Occipital lobe (tissue), 3 donors: ENCODE measurements at places on chromosomes 5 and 9.

GRCh38 chr9:74639112-74639511, 142.0 kb downstream of the RORB start:
- no peak for DNase-seq

DNA sequence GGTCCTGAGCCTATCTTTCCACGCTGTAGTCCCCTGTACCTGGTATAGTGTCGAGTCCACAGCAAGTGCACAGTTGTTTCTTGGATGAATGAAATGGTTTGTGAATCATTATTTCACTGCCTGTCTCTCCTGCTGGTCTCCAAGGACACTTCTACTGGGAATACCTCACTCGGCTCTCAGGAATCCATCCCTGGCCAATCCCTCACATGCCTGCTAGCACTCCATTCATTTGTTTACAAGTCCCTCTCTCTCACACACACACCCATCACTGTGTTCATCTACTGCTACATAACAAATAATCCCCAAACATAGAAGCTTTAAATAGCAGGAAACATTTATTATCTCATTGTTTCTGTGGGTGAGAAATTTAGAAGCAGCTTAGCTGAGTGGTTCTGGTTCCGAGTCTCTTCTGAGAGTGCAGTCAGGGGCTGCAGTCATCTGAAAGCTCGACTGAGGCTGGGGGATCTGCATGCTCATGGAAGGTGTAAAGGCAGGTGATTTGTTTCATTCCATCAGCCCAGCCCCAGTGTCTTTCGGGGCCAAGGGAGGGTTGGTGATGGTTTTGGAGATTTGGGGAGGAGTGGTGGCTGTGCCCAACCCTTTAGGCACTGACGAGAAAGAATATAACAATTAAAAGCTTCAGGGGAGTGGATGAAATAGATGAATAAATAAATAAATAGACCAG, 132.7 kb upstream of the IER5L start:
- DNase-seq, result no peak

- DNase-seq, result no peak
These were observed 22.3 kb downstream of the LPCAT1 start for GRCh38 chr5:1501372-1502045.

DNA sequence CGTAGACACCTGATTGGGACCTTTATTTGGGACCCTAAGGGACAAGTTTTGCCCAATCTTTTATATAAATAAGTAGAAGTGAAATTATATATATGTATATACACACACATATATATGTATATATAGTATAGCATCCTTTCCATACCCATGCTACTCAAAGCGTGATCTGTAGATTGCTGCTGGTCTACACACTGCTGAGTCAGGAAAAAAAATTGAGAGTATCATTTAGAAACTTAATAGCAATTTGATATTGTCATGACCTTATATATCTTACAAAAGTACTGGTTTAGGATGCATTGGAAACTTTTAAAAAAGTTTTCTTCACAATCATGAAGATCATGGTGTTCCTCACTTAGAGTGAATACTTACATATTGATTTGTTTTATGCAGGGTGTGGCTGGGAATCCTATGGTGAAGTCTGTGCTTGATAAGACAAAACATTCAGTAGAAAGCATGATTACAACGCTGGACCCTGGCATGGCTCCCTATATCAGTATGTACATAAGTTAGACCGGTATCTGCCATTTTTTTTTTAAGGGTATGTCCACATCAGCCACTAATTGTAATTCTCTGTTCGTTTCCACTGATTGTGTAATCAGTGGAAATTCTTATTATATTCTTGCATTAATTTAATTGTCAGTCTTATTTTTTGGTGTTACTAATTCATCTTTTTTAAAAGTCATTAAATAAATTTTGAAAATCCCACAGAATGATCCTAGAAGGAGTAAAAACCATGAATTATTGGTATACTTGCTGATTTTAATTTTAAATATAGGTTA, 12.7 kb downstream of the PRRC1 start:
- no peak for DNase-seq

GRCh38 chr5:23468658-23469057, 38.8 kb upstream of the PRDM9 start:
- DNase-seq, result no peak

DNA sequence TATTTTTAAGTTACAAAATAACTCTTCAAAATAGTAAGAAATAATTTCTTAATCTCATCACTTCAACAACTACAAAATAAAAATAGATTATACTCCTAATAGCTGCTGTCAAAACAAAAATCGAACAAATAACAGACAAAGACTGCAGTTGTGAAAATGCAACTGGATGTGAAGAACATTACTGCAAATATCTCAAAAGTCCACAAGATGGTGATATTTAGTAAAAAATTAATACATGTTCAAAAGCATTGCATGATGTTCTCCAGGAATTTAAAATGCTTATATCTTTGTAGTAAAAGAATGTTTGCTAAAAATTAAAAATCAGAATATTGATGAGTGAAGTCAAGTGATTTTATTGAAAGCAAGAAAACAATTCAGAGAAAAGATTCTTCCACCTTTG, 66.2 kb downstream of the MPDZ start:
- DNase-seq, result no peak

DNA sequence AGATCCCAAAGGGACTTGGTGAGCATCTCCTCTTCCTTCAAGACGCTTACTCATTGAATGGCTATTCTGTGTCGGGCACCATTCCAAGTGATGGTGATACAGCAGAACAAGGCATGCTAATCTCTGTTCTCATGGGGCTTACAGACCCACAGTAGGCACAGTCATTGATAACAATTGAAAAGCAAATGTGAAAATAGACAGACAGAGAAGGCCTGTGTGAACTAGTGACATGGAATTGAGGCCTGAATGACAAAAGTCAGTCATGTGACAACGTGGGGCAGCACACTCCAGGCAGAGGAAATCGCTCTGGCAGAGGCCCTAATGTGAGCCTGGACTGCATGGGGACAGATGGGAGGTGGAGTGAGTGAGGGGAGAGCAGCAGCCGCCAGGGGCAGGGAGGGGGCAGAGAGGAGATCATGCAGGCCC, 70.7 kb upstream of the CPLX2 start:
- peak; percentile 18 for DNase-seq

- no peak for DNase-seq
These were observed 33.4 kb upstream of the AIF1L start for GRCh38 chr9:131062969-131063368.

DNA sequence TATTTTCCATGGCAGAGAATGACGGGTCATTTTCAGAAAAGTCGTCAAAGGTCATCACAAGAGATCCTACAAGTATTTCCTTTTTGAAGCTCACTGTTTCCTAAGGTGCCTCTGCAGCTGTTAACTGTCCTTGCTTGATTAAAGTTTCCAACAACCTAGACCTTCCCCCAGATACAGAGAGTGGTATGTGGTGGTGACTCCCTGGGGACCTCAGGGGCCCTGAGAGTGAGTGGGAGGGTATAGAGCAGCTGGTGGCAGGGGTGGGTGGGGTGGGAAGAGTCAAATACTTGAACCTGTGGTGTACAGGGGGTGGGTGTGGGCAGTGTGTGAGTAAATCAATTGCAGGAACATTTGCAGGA, 1.6 kb upstream of the CD72 start:
- no peak for DNase-seq

GRCh38 chr5:62306896-62307689, 1.1 kb downstream of the KIF2A start:
- DNase-seq, result peak; percentile 25

DNA sequence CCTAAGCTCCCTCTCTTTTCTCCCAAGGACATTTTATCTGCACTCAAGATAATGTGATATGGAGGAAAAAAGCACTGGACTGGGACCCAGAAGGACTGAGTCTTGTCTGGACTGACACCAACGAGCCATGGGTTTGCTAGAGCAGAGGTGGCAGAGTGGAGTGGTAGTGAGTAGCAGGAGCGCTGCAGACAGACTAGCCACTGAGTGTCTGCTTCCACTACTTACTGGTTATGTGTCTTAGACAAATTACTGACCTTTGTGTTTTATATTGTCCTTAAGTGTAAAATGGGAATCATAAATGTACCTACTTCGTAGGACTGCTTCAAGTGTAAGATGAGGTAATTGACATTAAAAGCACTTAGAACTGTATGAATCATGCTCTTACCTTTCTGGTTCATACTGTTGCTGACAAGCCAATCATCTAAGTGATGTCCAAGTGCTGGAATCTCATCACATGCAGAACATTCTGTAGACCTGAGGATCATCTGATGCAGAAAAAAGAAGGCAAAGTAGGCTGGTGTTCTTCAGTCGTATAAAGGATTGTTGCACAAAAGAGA, 12.5 kb upstream of the PRLR start:
- no peak for DNase-seq

GRCh38 chr9:124394167-124394566, 21.1 kb downstream of the PSMB7 start:
- no peak for DNase-seq

GRCh38 chr5:135641319-135641718, 62.5 kb upstream of the CXCL14 start:
- no peak for DNase-seq

DNA sequence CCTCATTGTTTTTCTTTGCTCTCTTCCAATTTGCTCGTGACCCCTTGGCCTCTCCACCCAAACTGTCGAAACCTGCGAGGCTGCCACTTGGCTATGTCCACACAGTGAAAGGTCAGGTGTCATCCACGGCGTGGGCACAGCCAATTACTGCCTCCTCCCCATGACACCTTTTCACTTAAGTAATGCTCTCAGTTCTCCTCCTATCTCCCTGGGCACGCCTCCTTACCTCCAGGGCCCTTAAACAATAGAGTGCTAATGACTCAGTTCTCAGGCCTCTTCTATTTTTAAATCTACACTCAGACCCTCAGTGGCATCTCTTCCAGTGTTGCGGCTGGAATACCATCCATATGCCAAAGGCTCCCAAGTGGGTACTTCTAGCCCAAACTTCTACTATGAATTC, 256.8 kb downstream of the ROR2 start:
- no peak for DNase-seq

DNA sequence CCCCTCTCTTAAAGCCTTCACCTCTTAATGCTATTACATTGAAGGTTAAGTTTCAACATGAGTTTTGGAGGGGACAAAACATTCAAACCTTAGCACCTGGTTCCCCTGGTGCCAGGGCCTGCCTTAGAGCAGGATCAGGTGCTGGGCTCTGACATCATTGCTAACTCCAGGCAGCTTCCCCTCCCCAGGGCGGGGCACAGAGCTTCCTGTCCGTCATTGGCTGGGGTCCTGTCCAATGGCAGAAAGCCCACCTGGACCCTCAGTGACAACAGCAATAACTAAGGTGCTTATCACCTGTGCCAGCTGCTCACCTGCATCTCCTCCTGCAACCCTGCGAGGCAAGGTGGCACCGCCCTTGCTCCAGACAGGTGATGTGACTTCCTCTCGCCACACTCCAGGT, 177.4 kb downstream of the NSG2 start:
- no peak for DNase-seq

GRCh38 chr9:97475059-97475458, 26.4 kb upstream of the TMOD1 start:
- DNase-seq, result no peak

GRCh38 chr5:149817539-149818060, 87.5 kb downstream of the PPARGC1B start:
- DNase-seq, result no peak

DNA sequence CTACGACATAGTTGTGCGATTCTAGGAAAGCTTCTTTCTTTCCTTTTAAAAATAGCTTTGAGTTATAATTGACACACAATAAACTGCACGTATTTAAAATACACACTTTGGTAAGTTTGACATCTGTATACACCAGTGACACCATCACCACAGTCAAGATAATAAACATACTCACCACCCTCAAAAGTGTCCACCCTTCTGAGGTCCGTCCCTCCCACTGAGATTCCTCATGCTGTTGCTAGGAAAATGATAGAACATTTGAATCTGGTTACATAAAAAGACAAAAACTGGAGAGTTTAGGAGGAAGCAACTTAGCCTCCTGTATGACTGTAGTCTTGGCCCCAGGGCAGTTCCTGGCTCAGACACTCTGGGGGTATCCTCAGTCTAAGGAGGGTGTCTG, 17.2 kb downstream of the S100Z start:
- no peak for DNase-seq

- DNase-seq, result peak; percentile 94
These were observed at the start of gene PLPP1 for GRCh38 chr5:55534436-55535198. Gene PLPP1, minus strand, starts transcription at chr5:55534964. Its CDS starts 335 bp downstream, at chr5:55534629.

DNA sequence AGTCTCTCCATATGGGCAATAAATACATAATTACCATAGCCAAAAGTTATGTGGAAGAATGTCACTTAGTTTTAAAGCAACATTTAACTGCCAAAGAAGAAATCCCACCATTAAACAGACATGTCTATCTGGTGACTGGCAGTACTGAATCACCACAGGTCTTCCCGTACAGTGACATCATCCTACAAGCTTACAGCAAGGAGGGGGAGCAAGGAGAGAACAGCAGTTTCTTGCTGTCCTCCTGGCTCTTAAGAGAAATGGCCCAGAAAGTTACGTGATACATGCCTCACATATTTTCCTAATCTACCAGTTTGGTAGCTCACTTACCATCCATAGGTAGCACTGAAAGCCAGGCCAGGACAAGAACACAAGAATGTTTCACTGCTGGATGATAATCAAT, 671.0 kb downstream of the DMRTA1 start:
- no peak for DNase-seq

- no peak for DNase-seq
These were observed 81.5 kb upstream of the TRPM3 start for GRCh38 chr9:71202931-71203330.

- no peak for DNase-seq
These were observed 44.8 kb downstream of the MEGF10 start for GRCh38 chr5:127335381-127335780.

DNA sequence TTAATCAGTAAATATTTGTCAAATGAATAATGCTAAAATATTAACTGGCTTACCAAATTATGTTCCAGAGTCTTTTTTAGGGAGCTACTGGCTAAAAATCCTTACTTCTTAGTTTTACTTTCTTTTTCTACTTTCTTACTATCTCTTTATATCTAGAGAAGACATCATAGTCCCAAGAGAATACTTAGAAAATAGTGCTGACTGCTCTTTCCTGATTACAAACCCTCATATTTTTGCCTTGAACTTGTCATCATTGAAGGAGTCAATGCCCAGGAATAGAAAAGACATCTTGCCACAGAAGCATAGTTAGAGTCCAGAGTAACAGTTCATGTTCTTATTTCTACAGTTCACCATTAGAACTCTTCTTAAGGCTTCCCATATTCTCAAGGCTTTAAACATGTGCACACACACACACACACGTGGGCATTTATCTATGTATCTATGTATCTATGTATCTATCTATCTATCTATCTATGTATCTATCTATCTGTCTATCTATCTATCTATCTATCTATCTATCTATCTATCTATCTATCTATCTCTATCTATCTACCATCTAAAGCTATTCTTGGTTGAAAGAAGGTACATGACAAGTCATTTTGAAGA, 654.3 kb downstream of the ANXA1 start:
- no peak for DNase-seq

DNA sequence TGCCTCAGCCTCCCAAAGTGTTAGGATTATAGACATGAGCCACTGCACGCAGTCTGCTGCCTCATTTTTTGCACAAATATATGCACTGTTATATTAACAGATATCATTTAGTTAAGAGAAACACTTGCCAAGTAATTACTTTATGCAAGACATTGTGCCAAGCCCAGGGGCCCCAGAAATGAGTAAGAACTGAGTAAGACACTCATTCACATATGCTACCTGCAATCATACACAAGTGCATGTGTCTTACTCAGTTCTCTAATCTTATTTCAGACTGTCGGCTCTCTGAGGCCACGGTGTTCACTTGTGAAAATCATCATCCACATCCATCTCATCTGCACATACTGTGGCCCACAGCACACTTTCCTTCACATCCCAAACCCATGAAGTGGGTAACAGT, 16.0 kb downstream of the TRAF1 start:
- no peak for DNase-seq
